GM23338 (cell line): ENCODE measurements at places on chromosomes 6 and 20.

DNA sequence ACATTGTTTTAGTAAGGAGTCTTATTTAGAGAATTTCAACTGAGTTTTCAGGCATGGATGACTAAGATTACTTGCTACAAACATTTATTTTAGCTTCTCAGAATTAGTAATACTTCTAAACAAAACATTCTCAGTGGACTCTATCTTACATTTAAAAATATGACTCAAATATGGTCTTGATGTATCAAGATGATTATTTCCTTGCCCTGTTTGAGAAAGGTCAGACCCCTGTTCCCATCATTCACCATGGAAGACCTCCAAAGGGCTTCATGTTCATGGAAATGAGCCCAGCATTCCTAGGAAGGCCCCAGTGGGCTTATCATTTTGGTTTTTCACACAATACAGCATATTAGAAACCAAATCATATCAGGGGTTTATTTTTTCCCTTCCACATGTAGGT, 24.6 kb upstream of the TRPC4AP start:
- no peak for DNase-seq

DNA sequence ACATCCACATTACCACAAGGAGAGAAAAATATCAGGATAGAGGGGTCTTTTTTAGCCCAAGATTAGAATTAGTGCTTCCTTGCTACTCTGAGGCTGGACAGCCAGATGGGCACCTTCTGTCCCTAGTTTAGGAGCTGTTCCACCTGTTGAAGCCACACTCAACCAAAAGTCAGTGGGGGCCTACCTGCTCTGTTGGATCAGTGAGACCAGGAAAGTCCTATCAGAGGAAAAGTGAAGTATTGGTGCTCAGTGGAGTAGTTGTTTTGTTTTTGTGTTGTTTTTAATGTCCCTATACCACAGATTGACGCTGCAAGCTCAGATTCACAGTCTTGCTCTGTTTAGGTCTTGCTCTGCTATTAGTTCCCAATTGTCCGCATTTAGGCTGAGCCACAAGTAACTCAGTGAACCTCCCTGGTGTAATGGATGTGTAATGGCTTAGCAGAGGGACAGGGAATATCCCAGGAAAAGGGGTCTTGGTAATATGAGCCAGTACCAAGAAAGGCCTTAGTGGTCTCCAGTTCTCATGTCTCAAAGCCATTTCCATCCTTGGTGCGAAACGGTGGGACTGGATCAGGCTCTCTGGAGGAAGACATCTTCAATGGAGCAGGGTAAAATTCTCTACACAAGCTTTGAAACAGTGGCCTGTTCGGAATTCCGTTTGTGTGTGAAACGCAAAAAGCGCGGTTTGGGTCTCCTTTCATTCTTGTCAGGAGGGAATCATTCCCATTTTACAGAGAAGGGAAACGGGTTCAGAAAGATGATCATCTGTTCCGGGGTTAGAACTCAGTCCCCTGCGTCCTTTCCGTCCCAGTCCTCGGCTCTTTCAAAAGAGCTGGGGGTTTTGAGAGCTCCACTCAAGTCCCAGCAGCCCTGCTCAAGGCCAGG, 631 bp upstream of the PABPC1L start:
- no peak for DNase-seq

GRCh38 chr6:163491737-163492300, 77.3 kb downstream of the QKI start:
- no peak for DNase-seq

- DNase-seq, result no peak
Observed at GRCh38 chr6:35411066-35411465, 41.1 kb upstream of the FANCE start.

- no peak for DNase-seq
Observed at GRCh38 chr20:51641866-51642265, 99.3 kb upstream of the NFATC2 start.

GRCh38 chr20:20736303-20736702, 23.9 kb upstream of the RALGAPA2 start:
- no peak for DNase-seq

DNA sequence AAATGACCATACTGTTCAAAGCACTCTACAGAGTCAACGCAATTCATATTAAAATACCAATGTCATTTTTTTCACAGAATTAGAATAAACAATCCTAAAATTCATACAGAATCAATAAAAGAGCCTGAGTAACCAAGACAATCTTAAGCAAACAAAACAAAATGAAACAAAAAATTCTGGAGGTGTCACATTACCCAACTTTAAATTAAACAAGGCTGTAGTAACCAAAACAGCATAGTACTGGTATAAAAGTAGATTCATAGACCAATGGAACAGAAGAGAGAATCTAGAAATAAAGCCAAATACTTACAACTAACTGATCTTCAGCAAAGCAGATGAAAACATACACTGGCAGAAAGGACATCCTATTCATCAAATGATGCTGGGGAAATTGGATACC, 346.9 kb upstream of the JAG1 start:
- DNase-seq, result no peak

- peak; percentile 48 for DNase-seq
Observed at GRCh38 chr6:126176282-126176681, 163.6 kb upstream of the CENPW start.

GRCh38 chr20:58565461-58566175, 50.4 kb upstream of the APCDD1L start:
- DNase-seq, result no peak

DNA sequence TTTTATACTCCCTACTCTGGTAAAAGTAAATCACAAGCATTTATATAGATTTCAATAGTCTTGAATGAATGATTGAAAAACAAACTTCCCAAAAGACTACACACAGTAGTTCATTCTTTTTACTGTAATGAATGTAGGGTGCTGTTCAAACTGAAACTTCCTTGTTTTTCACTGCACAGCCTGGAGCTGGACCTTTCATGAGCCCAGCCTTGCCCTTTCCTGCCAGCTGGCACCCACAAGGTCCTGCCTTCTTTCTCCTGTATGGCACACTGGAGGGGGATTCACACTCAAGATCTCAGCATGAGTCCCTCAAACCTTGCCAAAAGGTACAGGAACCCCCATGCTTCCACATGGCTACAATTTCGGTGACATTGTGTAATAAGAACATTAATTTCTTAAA, 50.9 kb downstream of the COL12A1 start:
- DNase-seq, result no peak

GRCh38 chr6:81237226-81237625, 515.3 kb downstream of the TENT5A start:
- no peak for DNase-seq

- no peak for DNase-seq
Observed at GRCh38 chr6:2429460-2429859, 184.1 kb upstream of the GMDS start.

- no peak for DNase-seq
Observed at GRCh38 chr6:154202339-154202738, 154.3 kb downstream of the IPCEF1 start.

- no peak for DNase-seq
Observed at GRCh38 chr6:130620338-130620781, 206.8 kb upstream of the SMLR1 start.

DNA sequence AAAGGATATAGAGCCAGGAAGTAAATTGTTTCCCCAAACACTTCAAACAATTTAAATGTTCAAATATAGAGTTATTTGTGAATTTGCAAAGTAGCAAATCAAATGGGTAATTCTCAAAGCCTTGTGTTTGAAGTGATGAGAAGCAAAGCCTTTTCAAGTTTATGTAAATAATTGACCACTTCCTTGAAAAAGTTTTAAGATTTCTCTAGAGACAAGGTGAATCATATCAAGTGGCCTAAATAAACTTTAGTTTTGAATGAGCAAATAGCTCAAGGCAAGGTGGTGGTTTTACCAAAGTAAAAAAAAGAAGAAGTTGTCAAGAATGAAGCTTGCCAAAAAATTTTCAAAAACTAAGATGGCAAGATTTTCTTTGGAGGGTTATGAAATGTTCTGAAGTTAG, 42.6 kb upstream of the IFNGR1 start:
- no peak for DNase-seq

DNA sequence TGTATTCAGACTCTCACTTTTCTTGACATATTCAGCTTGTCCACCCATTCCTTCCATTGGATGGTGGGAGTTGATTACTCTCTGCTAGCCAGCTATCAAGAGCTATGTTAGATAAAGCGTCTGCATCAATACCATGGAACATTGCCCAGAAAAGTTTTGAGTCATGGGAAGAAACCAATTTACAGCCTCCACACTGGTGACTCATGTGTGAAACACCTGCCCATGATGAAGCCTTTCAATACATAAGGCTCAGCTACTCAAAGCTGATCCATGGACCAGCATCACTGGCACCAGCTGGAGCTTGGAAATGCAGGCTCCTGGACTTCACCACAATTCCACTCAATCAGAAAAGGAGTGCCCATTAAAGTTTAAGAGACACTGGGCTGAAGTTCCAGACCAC, 16.1 kb downstream of the PLA2G7 start:
- no peak for DNase-seq

DNA sequence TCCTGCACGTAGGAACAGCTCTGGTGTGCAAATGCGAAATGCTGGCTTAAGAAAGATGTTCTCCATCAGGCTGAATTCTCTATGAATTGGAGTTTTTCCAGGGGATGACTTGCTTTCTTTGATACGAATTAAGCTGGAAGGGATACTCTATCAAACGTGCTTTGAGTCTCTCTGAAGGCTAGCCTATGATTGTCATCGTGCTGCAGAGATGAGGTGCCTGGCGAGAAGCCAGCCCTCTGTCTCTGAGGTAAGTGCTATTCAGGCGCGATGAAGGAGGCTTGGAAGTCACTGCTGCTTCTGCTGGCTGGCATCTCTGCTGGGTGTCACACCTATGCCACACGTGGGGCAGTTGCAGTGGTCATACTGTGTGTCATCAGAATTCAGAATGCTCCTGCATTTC, 223.7 kb downstream of the TAF4 start:
- DNase-seq, result no peak

DNA sequence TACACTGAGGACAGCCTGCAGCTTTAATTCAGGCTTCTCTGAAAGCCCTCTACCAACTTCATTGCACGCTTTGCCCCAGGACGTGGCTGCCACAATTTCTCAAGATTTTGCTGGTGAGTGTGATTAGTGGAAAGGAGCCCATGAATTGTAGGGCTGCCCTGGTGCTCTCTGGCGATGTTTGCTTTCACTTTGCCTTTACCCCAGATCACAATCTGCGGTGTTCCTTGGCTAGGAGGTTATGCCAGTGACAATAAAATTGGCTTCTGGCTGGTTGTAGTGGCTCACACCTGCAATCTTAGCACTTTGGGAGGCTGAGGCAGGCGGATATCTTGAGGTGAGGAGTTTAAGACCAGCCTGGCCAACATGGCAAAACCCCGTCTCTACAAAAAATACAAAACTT, 139.3 kb downstream of the FOXC1 start:
- DNase-seq, result no peak

DNA sequence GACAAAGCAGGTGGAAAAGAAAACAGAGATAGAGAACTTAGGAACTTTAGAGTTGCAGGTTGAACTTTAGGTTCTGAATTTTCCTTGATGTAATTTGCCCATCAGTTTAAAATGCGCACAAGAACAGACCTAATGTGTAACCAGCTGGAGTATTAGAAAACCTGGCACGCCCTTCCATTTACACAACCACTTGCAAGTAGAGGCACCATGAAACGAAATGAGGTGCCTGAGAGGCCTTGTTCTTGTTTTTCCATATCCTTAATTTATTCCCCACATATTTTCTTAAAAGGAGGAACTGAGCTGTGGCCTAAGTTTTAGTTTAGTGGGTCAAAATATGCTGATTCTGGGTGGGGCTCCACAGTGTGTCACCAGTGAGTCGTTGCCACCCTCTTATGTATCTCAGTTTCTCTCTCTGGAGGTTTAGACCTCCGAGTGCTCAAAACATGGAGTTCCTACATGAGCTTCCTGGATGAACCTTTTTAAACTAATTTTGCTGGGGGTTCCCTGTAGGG, 17.2 kb upstream of the IL22RA2 start:
- DNase-seq, result no peak

GRCh38 chr6:12528136-12528535, 188.4 kb upstream of the PHACTR1 start:
- DNase-seq, result no peak

DNA sequence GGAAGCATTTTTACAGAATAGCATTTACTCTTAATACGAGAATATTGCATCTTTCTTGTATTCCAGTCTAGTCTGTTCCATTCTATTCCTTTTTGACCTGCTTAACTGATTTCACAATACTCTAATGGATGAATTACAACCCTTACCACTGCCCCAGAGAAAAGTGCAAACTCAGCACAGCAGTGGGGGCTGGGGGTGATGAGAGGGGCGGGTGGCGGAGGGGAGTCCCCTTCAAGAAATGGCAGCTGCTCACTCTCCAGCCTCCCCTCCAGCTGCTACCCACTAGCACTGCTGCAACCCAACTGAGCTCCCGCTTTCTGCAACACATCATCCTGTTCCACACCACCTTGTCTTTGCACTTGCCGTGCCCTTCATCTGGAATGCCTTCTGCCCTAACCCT, 30.1 kb downstream of the PIM1 start:
- DNase-seq, result no peak

GRCh38 chr6:15877231-15877630, 214.4 kb upstream of the DTNBP1 start:
- no peak for DNase-seq

DNA sequence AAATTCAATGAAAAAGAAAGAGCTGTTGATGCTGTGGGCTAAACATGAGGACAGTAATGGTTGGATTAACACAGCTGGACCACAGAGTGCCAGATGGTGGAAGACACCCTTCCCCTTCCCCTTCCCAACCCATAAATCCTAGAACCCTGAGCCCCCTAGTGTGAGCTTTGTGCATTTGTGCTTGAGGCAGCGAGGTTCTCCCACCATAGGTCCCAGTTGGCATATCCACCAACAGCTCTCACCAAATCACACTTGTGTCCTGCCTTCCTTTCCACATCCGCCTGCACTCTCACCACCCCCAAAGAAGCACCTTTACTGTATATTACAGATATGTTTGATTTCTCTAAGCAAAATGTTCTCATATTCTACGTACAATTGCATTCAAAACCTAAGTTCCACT, 32.8 kb upstream of the HBS1L start:
- DNase-seq, result peak; percentile 60

DNA sequence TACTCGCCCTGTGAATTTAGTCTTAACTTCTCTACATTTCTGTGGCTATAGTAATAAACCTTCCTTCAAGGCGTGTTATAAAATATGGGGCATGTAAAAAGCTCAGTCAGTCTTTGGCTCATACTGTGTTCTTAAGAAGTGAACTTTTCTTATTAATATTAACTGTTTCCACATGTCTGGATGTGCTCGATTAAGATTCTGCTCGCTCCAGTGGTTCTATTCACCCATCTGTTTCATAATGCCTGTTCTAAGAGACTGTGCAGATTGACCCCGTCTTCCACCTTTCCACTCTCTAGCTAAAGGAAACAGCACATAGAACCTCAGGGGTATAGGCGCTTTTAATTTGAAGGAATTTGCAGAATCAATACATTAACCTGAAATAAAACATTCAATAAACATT, 99.9 kb downstream of the L3MBTL3 start:
- DNase-seq, result no peak
